ENCODE measurements at places on chromosomes 2 and 18. TPM values are rescaled to one million over a fixed set of nuclear protein-coding genes. Genes with fewer than 3 reads are reported as not detected.

The ASXL3 gene
- total RNA-seq: 7.3 TPM

The NAT8 gene
- total RNA-seq: not detected

The ASB18 gene
- total RNA-seq: 3.1 TPM

The LIMS2 gene
- 5.7 TPM for total RNA-seq

The RAMP1 gene
- total RNA-seq: 31.8 TPM

The EPB41L3 gene
- 79.9 TPM for total RNA-seq
